HT-29 (cell line): ENCODE measurements at places on chromosomes 6 and 20. TPM values are rescaled to one million over a fixed set of nuclear protein-coding genes. Genes with fewer than 3 reads are reported as not detected.

Gene NRSN1
- not detected in 2 replicates for total RNA-seq

DNA sequence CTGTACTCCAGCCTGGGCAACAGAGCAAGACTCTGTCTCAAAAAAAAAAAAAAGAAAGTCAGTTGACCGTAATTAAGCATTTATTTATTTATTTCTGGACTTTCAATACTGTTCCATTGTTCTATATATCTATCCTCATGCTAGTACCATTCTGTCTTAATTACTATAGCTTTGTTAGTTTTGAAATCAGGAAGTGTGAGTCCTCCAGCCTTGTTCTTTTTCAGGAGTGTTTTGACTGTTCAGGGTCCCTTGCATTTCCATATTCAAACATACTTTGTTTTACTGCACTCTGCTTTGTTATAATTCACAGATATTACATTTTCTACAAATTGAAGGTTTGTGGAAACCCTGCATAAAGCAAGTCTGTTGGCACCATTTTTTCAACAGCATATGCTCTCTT is 36.7 kb upstream of the ASXL1 start:
- no peak for DNase-seq

DNA sequence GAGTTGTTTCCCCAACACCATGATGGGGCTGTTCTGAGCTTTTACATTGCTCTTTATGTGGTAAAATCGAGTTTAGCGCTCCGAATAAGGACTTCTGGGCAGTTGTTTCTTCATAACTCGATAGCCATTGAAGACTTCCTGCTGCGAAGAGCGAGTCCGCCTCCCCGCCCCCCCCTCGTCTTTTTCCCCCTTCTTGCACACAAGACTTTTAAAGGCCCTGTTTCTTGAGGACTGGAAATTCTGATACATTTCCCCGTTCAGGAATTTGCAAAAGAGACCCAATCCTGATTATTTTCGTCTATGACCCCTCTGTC is 1.5 kb upstream of the CITED2 start:
- DNase-seq = no peak

DNA sequence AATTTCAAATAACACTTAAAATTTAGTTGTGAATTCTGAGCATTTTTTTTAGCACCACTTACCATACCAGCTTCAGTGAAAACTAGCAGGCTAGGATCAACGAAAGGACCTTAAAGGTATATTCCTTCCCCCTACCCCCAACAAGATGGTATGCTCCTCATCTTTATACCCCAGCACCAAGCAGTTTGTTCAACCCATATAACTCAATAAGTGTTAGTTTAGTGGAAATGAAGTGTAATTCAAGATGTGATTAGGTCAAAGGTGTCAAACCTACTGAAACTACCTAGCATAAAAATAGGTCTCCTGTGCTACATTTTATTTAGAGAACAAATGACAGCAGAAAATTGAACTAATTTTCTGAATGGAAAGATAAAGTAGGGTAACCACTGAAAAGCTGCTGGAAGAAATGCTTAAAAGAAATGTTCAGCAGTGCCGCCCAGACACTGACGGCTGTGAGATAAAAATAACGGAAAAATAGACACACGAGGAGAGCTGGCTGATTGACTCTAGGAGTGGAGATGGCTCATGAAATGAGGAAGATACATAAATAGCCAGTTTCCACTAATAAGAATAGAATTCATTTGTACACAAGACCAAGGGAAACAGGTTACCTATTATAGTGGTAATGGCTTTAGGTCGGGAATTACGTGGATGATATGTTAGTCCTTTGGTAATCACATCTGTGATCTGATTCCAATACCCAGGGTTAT is 94.8 kb downstream of the IPCEF1 start:
- DNase-seq = no peak

Gene C6orf15
- total RNA-seq = 0.13 and 0.33 TPM in 2 replicates

- DNase-seq = no peak
Observed at GRCh38 chr6:157660414-157660813, 162.6 kb upstream of the SNX9 start.

Gene CCN6
- not detected in 2 replicates for total RNA-seq

DNA sequence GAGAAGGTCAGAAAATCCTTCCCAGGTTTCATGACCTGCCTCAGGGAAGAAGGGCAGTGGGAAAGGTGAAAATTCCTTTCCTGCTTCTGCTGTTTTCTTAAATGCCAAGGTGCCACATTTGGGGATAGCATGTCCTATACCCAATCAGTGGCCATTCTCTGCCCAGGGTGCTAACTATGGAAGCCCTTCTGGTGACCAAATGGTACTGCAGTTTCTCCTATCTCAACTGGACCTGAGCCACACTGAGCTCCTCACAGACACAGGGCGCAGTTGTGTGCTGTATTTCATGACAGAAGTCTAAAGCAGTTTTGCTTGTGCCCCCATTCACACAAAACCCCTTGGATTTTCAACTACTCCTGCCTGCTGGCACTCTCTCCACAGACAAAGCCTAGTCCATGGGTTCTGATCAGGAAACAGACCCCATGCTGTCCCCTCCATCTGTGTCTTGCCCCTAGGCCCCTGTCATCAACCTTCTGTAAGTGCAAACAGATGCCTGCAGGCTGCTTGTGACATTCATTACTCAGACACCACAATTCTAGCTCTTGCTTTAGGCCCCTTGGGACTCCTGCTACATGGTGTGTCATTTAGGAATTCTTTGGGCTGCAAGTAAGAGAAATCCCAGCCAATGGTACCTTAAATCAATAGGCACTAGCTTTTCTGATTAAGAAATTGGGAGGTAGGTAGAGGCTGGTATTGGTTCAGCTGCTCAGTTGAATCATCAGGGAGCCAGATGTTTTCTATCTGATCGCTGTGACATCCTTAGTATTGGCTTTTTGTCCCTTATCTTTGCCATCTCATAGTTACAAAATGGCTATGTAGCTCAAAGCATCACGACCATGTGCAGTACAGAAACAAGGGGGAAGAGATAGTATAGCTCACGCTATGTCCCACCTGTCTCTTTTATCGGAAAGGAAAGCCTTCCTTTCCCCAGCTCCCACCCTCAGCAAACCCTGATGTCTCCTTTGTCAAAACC is 147.8 kb downstream of the CD83 start:
- DNase-seq = no peak

Gene LRFN2
- total RNA-seq = not detected in 2 replicates

Gene CALHM5
- 0.08 and 0.23 TPM in 2 replicates for total RNA-seq

- DNase-seq = no peak
Observed at GRCh38 chr6:112257178-112257855, 3.0 kb upstream of the LAMA4 start.

- DNase-seq = no peak
Observed at GRCh38 chr20:47353239-47353691, 3.2 kb downstream of the ZMYND8 start.

DNA sequence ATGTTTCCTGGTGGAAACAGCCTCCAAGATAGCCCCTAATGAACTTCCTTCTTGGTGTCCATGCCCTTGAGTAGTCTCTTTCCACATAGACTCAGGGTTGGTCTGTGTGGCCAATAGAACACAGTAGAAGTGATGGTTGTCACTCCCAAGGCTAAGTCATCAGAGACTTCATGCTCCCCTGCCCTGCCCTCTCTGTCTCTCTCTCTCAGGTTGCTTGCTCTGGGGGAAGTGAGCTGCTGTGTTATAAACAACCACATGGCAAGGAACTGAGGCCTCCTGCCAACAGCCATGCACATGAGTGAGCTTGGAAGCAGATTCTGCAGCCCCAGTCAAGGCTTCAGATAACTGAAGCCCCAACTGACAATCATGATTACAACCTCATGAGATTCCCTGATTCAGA is 85.3 kb upstream of the SLC22A16 start:
- no peak for DNase-seq

- no peak for DNase-seq
Observed at GRCh38 chr20:10174400-10174799, 44.2 kb upstream of the SNAP25 start.

- DNase-seq = no peak
Observed at GRCh38 chr6:169622618-169623017, 79.2 kb downstream of the WDR27 start.

GRCh38 chr6:56188429-56188828 is 59.0 kb downstream of the COL21A1 start:
- no peak for DNase-seq

Gene DLL1
- 2.2 and 2.6 TPM in 2 replicates for total RNA-seq

Gene TGM2
- total RNA-seq = 253 and 254 TPM in 2 replicates

DNA sequence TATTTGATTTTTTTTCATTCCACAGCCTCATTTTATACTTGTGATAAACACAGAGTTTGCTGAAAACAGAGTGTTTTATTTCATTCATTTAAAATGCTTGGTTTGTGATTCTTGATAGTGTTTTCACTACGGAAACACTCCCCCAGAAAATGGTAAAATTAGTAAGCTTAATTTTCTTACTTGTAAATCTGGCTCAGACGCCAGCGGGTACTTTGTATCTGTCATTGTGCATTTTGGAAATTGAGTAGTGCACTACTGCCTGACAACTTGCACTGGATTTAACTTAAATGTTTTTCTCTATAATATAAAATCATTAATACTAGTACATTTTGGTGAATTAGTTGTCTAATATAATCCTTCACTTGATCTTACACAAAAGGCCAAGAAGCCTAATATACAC is 37.0 kb upstream of the HINT3 start:
- no peak for DNase-seq

Gene NNAT
- 2.1 TPM in 1 of 2 replicates, not detected in the other for total RNA-seq

- DNase-seq = no peak
Observed at GRCh38 chr6:42740725-42741124, 5.2 kb downstream of the TBCC start.

GRCh38 chr6:1619098-1619672 is 9.5 kb downstream of the FOXC1 start:
- DNase-seq = no peak

Gene LHFPL5
- 0.16 and 0.58 TPM in 2 replicates for total RNA-seq

GRCh38 chr6:68636666-68637065 is 1.6 kb downstream of the ADGRB3 start:
- DNase-seq = no peak

DNA sequence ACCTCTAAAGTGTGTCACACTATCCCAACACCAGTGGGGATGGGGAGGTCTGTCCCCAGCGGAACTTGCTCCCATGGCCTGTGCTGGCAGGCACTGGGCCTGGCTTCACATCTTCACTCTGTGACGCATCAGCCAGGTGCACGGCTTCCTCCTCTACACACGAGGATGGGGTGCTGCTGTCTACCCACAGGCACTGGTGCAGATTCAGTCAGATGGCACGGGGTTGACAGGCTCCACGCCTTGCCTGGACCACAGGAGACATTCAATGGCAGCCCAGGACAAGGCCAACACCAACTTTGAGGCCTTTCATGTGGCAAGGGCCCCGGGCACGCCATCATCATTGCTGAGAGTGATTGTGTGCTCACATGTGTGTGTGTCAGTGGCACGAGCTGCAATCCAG is 92.4 kb downstream of the TMEM242 start:
- DNase-seq = no peak

GRCh38 chr20:44702776-44703175 is 12.4 kb upstream of the CCN5 start:
- no peak for DNase-seq

Gene ELOVL4
- not detected in 2 replicates for total RNA-seq

Gene ZBTB22
- 22.8 and 25.3 TPM in 2 replicates for total RNA-seq

Gene C6orf58
- not detected in 2 replicates for total RNA-seq

DNA sequence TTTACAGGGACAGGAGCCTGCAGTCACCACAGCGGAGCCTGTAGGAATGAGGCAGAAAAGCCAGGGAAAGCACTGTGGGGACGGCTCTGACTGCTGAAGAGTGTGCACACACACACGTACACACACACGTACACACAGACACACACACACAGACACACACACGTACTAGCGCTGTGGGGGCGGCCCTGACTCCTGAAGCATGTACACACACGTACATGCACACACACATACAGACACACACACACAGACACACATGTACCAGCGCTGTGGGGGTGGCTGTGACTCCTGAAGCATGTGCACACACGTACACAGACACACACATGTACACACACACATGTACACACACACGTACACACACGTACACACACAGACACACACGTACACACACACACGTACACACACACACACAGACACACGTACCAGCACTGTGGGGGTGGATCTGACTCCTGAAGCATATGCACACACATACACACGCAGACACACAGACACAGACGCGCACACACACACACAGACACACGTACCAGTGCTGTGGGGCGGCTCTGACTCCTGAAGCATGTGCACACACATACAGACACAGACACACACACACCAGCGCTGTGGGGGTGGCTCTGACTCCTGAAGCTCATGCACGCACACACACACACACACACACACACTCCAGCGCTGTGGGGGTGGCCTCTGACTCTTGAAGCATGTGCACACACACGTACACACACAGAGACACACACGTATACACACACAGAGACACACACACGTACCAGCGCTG is 127.3 kb downstream of the DLL1 start:
- no peak for DNase-seq

DNA sequence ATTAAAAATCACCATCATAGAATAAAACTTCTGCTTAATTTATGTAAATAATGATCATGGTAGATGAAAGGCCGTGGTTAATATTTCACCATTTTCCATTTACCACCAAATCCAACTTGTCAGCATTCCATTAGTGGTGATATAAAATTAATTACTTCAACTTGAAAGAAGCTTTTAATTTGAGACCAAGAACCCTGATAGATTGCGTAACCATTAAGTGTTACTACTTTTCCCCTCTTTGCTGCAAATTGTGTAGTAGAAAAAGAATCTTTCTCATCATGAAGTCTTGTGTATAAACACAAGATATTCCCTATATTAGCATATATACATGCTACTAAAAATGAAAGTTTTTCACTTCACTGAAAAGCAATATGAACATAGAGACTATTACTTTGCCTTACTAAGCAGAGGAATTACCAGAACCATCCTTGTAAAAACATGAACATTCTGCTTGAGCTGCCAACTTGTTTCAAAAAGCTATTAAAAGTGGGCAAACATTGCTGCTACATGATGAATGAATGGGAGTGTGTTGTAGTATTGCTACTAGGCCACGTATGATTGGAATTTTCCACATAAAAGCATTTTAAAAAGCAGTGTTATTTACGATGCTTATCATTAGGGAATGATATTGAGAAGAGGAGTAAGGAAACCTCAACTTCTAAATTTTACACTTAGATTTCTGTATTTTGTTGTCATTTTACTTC is 35.0 kb downstream of the STX11 start:
- DNase-seq = no peak

GRCh38 chr20:50920997-50921396 is 10.2 kb downstream of the ADNP start:
- DNase-seq = no peak

DNA sequence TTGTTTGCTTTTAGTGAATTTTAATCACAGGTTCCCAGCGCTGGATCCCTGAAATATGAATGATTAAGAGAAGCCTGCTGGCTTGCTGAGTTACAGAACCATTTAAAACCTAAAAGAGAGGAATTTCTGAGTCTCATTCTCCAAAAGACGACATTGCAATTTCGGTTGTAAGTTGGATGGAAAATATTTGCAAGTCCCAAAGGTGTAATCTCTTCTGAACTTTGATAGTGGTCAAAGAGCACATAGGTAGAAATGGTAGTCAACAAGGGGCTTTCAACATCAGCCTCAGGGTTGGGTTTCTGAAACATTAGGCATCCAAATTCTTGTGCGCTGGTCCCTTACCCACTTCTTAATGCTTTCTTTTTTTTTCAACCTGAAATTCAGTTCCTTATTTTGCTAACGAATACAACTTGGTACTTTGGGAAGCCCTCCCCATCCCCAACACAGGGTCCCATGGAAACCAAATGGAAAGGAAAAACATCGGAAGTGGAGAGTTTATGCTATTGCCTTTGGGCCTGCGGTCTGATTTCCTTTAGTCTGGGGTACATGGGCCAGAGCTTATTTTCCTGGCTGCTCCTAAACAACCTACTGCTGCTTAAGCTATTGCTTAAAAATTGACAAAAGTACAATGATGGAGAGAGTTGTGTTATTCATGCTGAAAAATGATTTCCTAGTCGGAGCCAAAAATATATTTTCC is 117.0 kb upstream of the KCNK16 start:
- DNase-seq = no peak

GRCh38 chr6:111576291-111576690 is 29.4 kb downstream of the TRAF3IP2 start:
- no peak for DNase-seq
